ENCODE measurements at places on chromosomes 2 and 18.

- DNase-seq = no peak
Observed at GRCh38 chr2:174198846-174199564, 49.3 kb downstream of the OLA1 start.

- DNase-seq = no peak
Observed at GRCh38 chr2:54572262-54572635, 116.1 kb downstream of the SPTBN1 start.

GRCh38 chr2:159139216-159139933, 147.1 kb downstream of the WDSUB1 start:
- DNase-seq = no peak

DNA sequence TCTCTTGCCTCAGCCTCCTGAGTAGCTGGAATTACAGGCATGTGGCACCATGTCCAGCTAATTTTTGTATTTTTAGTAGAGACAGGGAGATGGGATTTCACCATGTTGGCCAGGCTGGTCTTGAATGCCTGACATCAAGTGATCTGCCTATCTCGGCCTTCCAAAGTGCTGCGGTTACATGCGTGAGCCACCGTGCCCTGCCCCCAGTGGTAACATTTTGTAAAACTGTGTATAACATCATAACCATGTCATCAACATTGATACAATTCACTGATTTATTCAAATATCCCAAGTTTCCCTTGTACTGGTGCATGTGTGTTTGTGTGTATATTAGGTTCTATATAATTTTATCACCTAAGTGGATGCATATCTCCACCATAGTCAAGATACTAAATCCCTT, 70.0 kb downstream of the PDCL3 start:
- DNase-seq = no peak

DNA sequence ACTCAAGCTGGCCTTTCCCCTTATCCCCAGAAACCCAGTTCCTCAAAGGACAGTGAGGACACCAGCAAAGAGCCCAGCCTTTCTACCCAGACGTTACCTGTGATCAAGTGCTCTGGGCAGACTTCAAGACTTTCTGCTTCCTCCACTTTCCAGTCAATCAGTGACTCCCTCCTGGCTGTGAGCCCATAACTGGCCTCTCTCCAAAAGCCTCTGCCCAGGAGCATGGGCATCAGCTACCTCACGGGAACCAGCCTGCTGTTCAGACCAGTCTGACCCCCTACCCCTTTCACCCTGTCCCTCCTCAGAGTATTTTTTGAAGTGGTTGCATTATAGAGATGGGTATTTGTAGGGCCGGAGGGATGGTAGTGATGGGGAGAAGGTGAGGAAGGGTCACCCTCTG, 27.7 kb upstream of the CYP27A1 start:
- no peak for DNase-seq

- DNase-seq = peak; percentile 27
Observed at GRCh38 chr18:47100212-47100831, 50.0 kb downstream of the HDHD2 start.

- no peak for DNase-seq
Observed at GRCh38 chr2:63049970-63050333, 678 bp upstream of the OTX1 start.

DNA sequence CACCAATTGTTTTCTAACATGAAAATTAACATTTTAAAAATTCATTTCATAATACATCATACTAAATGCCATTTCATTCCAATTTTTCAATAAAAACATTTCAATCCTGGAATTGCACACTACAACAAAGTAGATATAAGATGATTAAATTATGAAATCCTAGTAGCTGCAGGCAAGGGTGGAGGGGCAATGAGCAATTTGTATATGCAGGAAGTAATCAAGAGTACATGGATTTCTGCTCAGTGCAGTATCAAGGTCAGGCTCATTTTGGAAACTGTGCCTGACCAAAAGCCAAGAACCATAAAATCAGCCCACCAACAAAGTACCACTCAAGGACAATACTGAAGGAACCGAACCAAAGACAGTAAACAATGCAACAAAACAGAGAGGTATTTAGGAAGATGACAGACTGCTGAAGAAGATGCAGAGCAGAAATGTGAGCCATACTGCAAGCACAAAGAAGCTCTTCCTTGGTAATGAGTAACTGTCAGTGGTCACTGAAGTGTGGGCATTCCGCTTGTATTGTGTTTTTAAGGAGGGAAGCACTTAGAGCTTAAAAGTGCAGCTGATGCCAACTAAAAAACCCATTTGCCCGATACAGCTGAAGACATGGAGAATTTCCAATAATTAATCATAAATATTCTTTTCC, 34.5 kb upstream of the DSEL start:
- no peak for DNase-seq

- DNase-seq = no peak
Observed at GRCh38 chr18:13594551-13594950, 131.8 kb downstream of the FAM210A start.

- no peak for DNase-seq
Observed at GRCh38 chr2:237361194-237362004, 52.6 kb downstream of the COL6A3 start.

DNA sequence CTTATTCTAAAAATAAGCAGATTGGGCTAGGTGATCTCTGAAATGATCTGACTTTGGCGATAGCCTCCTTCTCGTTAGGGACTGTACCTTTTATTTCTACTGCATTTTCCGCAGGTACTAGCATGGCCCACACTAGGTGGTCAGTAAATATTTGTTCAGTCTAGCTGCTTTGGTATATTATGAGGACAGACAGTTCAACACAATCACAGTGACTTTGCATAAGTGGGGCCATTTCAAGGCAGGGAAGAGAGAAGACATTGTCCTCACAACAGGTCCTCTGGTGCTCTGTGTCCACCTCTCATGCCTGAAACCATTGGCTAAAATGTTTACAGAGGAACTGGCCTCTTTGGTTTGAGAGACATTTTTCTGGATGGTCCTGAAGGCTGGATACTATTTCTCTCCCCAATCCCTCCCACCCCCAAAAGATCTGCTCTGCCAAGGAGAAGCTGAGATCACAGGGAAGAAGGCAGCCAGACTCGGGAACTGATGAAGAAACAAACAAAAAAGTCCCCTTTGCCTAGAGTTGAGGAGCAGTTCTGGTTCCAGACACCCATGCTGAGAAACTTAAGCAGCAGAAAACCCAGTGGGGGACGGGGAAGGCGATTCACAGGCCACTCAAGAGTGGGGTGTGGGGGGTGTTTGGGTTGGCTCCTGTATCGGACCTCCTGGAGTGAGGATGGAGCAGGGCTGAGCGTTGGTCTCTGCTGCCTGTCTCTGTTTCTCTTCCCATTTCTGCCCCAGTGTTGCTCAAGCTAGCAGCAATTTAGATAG, 2.9 kb upstream of the TNP1 start:
- no peak for DNase-seq

GRCh38 chr2:168433527-168433926, 22.5 kb upstream of the CERS6 start:
- DNase-seq = no peak

- DNase-seq = no peak
Observed at GRCh38 chr18:48948112-48949049, 2.4 kb downstream of the SMAD7 start.

- no peak for DNase-seq
Observed at GRCh38 chr2:217733461-217733860, 269.3 kb downstream of the TNS1 start.

DNA sequence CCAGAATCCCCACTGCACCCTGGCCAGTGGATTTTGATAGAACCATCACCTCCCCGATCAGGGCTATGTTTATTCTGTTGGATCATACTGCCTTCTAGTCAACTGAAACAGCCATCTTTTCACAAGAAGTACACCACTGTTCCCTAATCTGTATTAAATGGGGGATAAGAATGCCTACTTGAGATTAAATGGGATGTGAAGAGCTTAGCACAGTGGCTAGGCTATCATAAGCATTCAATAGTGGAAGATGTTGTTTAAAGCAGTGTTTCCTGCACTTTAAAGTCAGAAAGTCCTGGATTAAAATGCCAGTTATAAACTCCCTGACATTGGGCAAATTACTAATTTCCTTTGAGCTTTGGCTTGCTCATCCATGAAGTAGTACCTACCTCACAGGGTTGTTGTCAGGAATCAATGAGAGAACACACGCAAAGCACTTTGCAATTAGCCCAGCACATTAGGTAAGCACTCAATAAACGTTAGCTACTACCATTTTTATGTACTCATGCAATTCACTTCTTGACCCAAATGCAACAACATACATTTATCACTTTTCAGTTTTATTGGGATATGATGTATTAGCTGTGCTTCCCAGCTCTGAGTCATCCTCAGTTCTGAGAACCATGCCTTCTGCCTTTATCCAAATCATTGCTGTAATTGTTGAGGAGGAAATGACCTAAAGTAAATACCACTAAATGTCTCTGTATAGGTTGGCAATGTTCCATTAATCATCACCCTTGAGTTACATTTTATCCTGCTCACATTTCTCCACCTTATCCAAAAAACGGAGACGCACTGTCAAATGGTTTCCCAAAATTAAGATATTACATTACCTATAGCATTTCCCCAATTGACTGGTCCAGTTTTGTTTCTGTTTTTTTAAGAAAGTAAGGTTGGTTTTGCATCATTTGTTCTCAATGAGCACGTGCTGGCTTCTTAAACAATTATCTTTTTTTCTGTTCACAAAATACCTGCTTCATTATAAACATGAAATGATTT, 2.1 kb downstream of the TMEM247 start:
- no peak for DNase-seq

DNA sequence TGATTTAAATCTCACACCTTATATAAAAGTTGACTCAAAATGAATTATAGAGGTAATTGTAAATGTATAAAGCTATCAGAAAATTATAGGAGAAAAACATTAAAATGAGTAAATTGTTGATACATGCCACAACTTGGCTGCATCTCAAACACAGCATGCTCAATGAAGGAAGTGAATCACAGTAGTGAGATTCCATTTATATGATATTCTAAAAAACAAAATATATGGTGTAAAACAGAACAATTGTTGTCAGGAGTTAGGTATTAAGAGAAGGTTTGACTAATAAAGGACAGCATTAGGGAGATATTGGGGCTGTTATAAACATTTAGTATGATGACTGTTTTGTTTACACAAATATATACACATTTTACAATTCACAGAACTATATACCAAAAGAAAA, 356.6 kb upstream of the CELF4 start:
- DNase-seq = no peak

GRCh38 chr18:27735117-27735516, 441.8 kb downstream of the CDH2 start:
- DNase-seq = no peak

DNA sequence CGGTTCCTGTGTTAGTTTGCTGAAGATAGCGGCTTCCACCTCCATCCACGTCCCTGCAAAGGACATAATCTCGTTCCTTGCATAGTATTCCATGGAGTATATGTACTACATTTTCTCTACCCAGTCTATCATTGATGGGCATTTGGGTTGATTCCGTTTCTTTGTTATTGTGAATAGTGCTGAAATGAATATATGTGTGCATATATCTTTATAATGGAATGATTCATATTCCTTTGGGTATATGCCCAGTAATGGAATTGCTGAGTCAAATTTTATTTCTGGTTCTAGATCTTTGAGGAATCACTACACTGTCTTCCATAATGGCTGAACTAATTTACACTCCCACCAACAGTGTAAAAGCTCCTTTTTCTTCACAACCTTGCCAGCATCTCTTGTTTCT, 255.4 kb upstream of the CDH2 start:
- DNase-seq = no peak

All from stimulated activated CD4-positive, alpha-beta T cell treated with anti-CD3 and anti-CD28 coated beads, TNF-alpha, amount 100 ng/mL, for 24 hours (primary cell).